Thyroid gland (tissue), 4 donors: ENCODE measurements at places on chromosomes 6 and 20. TPM values are rescaled to one million over a fixed set of nuclear protein-coding genes. Genes with fewer than 3 reads are reported as not detected.
A peak's percentile ranks its signal among the peaks of the same experiment; 100 is the strongest.

DNA sequence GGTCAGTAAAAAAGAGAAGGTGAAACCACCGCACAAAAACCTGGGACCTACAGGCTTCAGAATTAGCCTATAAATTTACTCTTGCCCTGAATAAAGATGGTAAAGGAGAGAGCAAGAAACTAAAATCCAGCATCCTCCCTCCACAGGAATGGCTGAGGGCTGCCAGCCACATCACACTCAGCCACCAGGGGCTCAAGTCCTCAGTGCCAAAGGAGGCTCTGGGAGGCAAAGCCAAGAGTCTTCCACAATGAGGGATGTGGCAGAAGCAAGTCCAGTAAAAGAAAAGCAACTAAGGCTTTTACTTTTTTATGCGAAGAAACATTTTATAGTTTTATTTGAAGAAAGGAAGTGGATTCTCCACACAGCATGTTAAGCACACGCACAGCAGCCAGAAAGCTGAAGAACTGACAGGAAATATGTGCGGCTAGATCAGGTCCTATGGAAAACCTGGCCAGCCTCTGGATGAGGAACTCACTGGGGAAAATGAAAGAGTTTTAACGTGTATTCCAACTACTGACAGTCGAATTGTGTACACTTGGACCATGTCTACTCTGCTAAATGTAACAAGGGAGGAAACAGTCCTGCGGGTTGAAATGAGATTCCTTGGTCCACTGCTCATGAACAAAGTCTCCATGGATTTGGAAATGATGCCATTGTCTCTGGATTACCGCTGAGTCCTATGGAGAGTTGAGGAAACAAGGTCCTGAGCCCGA, 219.4 kb upstream of the SSTR4 start:
- no peak for DNase-seq

GRCh38 chr6:130368576-130368975, 2.8 kb downstream of the TMEM200A start:
- DNase-seq: no peak

DNA sequence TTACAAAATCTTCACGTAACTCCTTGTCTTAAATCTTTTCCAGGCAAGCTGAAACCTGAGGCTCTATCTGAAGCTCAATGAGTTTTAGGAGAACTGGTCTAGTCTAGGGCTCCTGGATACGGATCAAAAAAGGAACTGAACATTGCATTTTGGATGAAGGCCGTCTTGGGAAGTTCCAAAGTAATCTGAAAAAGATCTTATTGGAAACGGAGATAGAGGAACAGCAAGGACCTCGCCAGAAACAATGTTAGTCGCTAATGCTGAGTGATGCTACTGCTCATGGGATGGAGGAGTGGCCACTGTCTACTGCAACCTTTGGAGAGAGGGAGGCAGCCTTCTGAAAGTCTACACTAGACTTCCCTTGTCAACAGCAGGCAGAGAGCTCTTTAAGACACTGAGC, 91.4 kb upstream of the ATXN1 start:
- DNase-seq: no peak

DNA sequence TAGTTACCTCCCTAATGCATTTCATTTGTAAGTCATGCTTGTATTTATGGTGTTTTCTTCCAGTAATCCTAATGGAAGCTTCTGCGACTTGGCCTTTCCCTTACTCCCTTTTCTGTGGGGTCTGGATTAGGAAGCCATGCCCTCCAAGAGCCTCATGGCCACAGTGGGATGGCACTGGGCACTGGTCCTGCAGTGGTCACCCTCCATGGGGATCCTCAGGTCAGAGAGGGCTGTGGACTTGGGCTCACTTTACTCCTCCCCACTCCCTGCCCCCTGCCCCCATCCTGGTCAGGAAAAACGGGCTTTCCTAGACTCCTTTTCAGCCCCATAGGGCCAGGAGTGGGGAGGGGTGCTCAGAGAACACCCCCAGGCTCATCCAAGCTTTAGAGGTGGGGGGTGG, 49.9 kb downstream of the EBF4 start:
- DNase-seq: no peak

- no peak for DNase-seq
These were observed 11.0 kb downstream of the RMND1 start for GRCh38 chr6:151440930-151441329.

- no peak for DNase-seq
These were observed 15.6 kb upstream of the MATN4 start for GRCh38 chr20:45323731-45324130.

DNA sequence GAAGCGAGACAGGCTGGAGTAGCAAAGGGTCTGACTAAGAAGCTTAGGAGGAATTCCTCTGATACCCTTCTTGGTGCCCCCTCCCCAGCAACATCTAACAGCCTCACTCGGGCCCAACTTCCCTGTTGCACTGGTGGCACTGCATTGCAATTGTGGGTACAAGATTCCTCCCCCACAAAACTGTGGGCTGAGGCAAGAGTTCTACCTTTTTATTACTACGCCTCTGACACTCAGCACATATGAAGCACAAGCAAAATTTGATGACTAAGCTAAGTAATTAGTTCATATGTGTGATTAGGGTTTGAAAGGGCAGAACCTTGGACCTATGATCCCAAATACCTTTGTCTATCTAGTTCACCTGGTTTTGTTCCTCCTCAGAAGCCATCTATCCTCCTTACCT, 83.5 kb downstream of the ZHX3 start:
- DNase-seq: no peak

DNA sequence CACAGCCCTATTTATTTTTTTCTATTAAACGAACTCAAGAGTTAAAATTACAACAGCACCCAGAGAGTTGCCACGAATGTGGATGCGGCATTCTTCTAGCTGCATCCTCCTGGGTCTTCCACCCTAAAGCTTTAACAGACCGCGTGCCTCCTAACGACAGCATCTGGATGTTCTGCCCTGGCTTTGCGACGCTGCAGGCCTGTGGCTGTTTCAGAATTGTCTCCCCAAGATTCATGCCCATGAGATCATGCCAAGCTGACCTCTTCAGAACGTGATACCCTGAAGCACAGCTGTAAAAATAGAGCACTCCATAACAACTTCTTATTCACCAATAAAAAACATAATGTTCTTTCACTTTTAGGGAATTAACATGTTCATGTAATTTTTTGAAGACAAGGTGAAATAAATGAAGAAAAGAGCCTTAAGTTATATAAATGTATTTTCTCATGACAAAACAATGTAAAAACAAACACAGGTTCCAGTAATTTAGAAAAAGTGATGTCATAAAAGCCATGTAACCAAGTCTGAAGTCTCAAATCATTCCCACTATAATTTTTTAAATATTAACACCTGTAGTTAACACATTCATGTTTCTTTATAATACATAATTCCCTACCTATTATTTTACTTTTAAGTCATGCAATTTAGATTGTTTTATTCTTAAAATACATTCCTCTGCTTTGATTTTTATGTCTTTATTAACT, 26.5 kb downstream of the HIVEP2 start:
- DNase-seq: no peak

DNA sequence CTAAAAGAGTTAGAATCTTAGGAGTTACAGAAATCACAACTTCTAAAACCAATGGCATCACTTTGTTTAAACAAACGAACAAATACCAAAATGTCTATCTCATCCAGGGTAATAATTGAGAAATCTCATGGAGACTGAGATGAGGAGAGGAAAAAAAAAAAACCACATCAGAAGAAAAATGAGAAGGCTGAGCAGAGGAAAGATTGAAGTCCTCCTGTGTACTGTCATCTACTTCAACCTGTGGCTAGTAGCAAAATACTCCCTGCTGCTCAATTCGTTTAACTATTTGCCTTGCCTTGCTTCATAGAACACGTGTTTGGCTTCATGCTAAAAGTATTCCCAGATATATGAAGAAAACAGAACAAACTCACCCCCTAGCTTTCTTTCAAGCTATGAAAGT, 143.7 kb downstream of the PDE10A start:
- no peak for DNase-seq

DNA sequence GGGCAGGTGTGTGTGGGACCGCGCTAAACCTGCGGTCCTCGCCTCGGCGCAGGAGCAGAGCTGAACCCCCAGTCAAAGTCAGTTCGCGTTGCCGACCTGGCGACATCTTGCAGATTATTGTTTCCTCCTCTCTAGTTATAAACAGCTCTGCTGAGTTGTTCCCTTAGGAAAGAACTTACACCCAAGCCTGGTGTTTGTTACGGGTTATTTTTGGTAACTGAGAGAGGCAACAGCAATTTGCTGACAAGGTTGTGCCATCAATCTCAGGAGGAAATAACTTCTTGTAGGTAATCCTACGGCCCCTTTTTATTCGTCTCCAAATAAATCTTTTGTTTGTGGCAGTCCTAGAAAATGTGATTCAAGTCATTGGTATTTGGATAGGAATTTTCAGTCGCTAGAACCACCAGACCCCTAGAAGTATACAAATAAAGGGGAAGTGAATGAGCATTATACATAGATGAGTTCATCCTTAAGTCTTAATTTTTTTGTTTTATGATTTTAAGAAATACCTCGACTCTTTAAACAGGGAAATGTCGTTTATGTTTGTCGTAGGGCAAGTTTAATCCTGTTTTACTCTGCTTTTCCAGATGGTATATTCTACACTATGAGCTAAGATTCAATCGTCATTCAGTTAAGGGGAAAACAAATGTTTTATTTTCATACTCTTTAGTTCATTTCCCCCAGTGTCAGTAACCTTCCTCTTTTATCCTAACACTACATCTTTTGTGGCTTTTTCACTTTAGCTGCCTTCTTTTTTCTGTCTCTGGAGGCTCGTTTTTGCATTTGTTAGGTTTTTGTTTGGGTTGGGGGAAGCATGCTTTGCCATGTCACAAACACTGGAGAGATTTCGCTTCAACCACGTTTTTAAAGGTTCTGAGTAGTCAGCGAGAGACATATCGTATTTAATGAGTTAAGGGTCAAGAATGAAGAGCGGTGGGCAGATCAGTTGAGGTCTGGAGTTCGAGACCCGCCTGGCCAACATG, 1.2 kb downstream of the PM20D2 start:
- no peak for DNase-seq

DNA sequence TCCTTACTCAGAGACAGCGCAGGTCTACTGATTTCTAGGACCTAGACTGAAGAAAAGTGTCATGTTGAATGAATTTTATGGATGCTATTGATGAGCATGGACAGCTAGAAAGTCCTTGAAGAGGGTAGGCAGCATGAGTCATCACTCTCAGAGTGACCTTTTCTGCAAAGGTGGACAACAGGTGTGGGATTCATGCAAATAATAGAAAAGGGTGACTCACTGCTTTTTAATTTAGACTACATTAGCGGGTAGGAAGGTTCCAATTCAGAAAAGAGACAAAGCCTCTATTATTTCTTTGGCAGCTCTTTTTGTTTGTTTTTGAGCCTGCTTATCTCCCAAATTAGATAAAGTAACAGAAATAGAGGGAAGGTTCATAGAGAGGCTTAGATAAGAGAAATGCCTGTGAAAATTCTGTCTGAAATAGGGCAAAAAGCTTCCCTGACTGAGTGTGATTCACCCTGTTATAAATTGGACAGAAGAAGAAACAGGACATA, 191.4 kb downstream of the TENT5A start:
- no peak for DNase-seq

GRCh38 chr20:48454671-48455490, 372.9 kb downstream of the PREX1 start:
- no peak for DNase-seq

DNA sequence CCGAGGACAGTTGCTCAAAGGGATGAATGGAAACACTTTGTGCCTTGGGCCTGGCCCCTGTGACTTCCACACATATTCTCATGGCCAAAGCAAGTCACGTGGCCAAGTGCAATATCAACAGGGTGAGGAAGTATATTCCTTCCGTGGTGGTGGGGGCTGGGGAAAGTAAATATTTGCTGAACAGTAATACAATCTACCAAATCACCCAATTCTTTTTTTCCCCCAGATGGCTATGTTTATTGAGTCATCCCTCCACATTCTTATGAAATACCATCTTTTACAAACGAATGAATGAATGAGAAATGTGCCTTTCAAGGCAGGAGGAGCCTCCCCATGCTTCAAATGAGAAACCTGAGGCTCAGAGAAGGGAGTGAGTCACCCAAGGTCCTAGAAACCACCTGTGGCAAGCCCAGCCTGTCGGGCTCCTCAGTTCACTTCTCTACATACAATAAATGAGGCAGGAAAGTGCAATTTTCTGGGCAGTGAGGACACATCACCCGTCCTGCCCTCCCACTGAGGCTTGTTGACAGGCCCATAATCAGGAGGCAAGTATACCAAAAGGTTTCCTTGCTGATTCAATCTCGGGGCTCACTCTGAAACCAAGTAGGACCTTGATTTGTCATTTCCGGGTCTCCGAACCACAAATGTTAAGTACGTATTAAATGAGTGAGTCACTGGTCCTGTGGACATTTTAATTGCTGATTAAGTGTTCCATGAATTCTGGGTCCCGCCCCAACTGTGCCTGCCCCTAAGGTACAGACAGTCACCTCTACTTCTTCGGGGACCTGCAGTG, 25.3 kb upstream of the TOP1 start:
- peak; percentile 47 for DNase-seq

DNA sequence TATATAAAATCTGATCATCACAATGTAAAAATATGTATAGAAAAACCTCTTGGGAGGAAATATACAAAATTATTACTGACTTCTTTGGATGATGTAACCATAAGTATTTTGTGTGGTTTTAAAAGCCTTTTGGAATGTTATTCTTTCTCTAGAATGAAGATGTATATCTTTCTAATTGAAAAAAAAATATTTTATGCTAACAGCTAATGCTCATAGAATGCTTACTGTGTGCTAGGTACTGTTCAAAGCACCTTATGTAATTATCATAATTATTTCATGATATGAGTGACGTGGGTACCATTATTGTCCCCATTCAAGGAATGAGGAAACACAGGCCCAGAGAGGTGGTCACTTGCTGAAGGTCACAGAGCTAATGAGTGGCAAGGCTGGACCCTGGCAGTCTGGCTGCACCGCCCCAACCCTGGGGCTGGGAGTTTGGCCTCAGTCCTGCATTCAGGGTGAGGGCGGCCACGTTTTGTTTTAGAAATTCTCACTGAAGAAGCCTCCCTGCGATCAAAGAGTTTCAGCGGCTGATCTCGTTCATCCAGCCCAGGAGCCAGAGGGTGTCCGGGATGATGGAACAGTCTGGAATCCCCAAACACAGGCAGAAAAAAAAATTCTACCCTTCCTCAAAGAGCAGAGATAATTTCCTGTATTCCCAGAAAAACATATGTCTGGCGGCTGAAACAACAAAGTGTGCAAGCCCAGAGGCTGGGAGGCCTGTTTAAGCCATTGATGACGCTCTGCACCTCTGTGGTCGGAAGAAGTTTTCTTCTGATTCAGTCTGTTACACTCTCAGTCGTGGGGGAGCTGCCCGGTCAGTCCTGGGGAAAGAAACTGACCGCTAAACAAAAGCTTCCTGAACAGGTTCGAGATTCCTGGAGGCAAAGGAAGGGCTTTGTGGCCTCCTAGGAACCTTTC, 37.3 kb downstream of the TFEB start:
- no peak for DNase-seq

Gene MAS1
- not detected for total RNA-seq

Gene OLIG3
- total RNA-seq: not detected

Gene GSTA1
- total RNA-seq: 1.9 TPM

Gene GLP1R
- total RNA-seq: 0.45 TPM

Gene FNDC11
- 0.39 TPM for total RNA-seq

Gene ADA
- total RNA-seq: 9.9 TPM
